ENCODE measurements at places on chromosomes 11 and 22. TPM values are rescaled to one million over a fixed set of nuclear protein-coding genes. Genes with fewer than 3 reads are reported as not detected.
A peak's percentile ranks its signal among the peaks of the same experiment; 100 is the strongest.

CD3G gene
- 1.4 TPM for total RNA-seq

THY1 gene
- 11.1 TPM for total RNA-seq

GVQW3 gene
- total RNA-seq = 2.4 TPM

LUZP2 gene
- total RNA-seq = not detected

POTEH gene
- not detected for total RNA-seq

HDAC10 gene
- 69.6 TPM for total RNA-seq

NAALAD2 gene
- 4.2 TPM for total RNA-seq

TMEM191B gene
- not detected for total RNA-seq

TMEM223 gene
- 40.4 TPM for total RNA-seq

MOV10L1 gene
- 3.7 TPM for total RNA-seq

HYOU1 gene
- total RNA-seq = 78.1 TPM

BTBD18 gene
- not detected for total RNA-seq

DNA sequence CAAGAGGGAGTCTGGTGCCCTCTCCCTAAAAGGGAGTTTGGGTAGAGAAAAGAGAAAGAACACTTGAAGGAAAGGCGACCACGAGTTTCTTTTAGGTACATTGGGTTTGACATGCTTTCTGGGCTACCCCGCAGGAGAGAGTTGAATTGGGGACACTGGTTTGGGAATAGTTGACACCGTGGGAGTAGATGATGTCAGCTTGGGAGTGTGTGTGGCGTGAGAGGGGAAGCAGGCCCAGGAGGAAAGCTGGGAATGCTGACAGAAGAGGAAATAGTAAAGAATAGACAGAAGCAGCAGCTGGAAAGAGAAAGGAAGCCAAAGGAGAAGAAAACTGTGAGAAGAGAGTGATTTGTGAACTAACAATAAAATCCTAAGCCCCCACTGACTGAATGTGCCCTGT is 442.9 kb downstream of the DYNC2H1 start:
- DNase-seq = no peak
- H3K4me1 ChIP-seq = no peaks in the 10 kb centered on the region
- H3K27ac ChIP-seq = no peak overlapping the region
- H3K36me3 ChIP-seq = no peaks in the 10 kb centered on the region
- no peaks in the 10 kb centered on the region for H3K27me3 ChIP-seq
- H3K4me3 ChIP-seq = no peak overlapping the region

- no peak overlapping the region for H3K27ac ChIP-seq
- H3K27me3 ChIP-seq = no peaks in the 10 kb centered on the region
- H3K4me3 ChIP-seq = no peak overlapping the region
- DNase-seq = no peak
Observed at GRCh38 chr22:27349456-27349855, 452.1 kb downstream of the MN1 start.

DNA sequence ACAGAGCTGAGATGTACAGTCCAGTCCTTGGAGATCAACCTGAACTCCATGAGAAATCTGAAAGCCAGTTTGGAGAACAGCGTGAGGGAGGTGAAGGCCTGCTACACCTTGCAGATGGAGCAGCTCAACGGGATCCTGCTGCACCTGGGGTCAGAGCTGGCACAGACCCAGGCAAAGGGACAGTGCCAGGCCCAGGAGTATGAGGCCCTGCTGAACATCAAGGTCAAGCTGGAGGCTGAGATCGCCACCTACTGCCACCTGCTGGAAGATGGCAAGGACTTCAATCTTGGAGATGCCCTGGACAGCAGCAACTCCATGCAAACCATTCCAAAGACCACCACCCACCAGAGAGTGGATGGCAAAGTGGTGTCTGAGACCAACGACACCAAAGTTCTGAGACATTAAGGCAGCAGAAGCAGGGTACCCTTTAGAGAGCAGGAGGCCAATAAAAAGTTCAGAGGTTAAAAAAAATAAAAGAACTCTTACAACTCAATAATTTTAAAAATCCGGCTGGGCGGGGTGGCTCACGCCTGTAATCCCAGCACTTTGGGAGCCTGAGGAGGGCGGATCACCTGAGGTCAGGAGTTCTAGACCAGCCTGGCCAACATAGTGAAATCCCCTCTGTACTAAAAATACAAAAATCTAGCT is 69.9 kb upstream of the RTL6 start:
- H3K4me3 ChIP-seq = no peak overlapping the region
- no peaks in the 10 kb centered on the region for H3K36me3 ChIP-seq
- DNase-seq = no peak
- no peaks in the 10 kb centered on the region for H3K27me3 ChIP-seq
- no peak overlapping the region for H3K27ac ChIP-seq

DNA sequence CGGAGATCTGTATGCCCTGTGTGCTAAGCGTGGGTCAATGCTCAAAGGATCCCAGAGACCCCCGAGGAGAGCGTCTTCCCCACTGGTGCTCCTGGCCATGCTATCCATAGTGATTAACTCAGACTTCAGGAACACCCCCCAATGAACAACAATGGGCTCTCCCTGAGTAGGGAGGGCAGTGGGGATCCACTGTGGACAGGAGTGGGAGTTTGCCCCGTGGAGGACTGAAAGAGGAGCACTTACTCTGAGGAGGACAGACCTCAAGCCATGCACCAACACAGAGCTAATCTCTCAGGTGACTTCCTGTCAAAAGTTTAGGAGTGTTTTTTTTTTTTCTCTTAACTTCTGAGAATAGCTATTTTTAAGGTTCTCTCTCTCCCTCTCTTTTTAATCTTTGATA is 24.4 kb downstream of the SLC1A2 start:
- H3K27me3 ChIP-seq = no peaks in the 10 kb centered on the region
- H3K36me3 ChIP-seq = no peaks in the 10 kb centered on the region
- no peak for DNase-seq
- no peaks in the 10 kb centered on the region for H3K4me1 ChIP-seq
- H3K4me3 ChIP-seq = no peak overlapping the region

GRCh38 chr11:117837791-117838190 is 13.2 kb upstream of the FXYD2 start:
- H3K4me1 ChIP-seq = peaks cover 5% of the 10 kb centered on the region
- DNase-seq = no peak
- H3K27me3 ChIP-seq = no peaks in the 10 kb centered on the region
- H3K4me3 ChIP-seq = no peak overlapping the region
- no peak overlapping the region for H3K27ac ChIP-seq
- no peaks in the 10 kb centered on the region for H3K36me3 ChIP-seq

GRCh38 chr11:84671325-84671999 is 955.7 kb downstream of the DLG2 start:
- no peaks in the 10 kb centered on the region for H3K36me3 ChIP-seq
- no peaks in the 10 kb centered on the region for H3K27me3 ChIP-seq
- H3K27ac ChIP-seq = no peak overlapping the region
- H3K4me1 ChIP-seq = no peaks in the 10 kb centered on the region
- no peak overlapping the region for H3K4me3 ChIP-seq

DNA sequence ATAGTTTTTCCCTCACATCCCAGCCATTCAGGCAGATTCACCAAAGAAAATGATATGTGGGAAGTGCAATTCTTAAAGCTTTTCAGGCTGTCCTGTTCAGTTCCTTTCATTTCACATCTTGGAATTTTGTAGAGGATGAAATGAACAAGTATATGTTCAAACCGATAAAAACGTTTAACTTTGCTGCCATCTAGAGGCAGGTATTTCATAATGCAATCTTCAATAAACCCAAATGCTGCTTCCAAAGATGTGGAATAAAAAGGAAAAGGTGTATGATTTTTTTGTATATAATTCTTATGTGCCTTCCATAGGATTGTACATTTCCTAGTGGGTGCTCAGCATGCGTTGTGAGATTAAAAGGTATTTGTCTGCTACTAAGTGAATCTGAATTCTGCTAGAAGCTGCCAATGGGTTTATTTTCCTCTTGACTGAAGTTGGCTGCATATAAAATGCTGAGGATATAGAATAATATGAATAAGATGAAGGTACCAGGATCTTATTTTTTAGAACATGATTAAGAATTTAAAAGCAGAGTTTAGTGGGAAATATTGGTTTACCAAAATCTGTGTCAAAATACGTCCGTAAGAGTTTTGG is 199.3 kb downstream of the PGR start:
- no peak for DNase-seq
- no peaks in the 10 kb centered on the region for H3K27me3 ChIP-seq
- H3K4me1 ChIP-seq = no peaks in the 10 kb centered on the region
- peak overlapping the region; percentile 16 for H3K4me3 ChIP-seq
- H3K27ac ChIP-seq = no peak overlapping the region

DNA sequence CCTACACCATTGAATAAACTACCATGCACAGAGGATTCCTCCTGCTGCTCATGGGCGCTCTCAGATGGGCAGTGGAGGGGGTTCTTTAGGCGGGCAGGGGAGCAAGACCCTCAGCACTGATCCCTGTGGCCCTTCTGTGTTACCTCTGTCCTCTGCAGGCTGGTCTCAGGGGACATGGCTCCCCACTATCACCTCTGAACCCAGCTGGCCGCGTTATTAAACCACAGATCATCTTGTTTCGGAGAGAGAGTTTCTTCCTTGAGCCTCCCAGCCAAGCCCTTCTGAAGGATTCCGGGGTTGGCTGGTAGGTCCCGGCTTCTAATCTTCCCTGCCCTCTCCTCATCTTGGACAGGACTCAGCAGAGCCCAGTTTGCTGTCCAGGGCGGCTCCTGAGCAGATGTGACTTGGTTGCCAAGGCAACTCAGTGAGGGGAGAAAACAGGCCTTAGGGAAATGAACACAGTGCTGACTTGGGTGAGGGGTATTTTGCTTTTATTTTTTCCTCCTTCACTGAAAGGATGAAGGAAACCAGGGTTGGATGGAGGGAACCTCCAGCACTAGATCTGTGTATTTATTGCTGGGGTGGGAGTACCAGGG is 13.3 kb downstream of the APOL3 start:
- H3K36me3 ChIP-seq = peaks cover 37% of the 10 kb centered on the region
- peak overlapping the region; percentile 4 for H3K27ac ChIP-seq
- no peaks in the 10 kb centered on the region for H3K4me1 ChIP-seq
- no peaks in the 10 kb centered on the region for H3K27me3 ChIP-seq

GRCh38 chr22:41582694-41583093 is 6.9 kb downstream of the PMM1 start:
- peaks cover 13% of the 10 kb centered on the region for H3K36me3 ChIP-seq
- no peak for DNase-seq
- H3K27ac ChIP-seq = no peak overlapping the region
- H3K27me3 ChIP-seq = no peaks in the 10 kb centered on the region

- no peaks in the 10 kb centered on the region for H3K4me1 ChIP-seq
- H3K27me3 ChIP-seq = no peaks in the 10 kb centered on the region
- no peak overlapping the region for H3K27ac ChIP-seq
- no peaks in the 10 kb centered on the region for H3K36me3 ChIP-seq
- H3K4me3 ChIP-seq = no peak overlapping the region
Observed at GRCh38 chr11:79668575-79668974, 227.7 kb upstream of the TENM4 start.

GRCh38 chr11:74936976-74937375 is 11.9 kb downstream of the XRRA1 start:
- H3K4me3 ChIP-seq = no peak overlapping the region
- DNase-seq = no peak
- H3K27me3 ChIP-seq = no peaks in the 10 kb centered on the region
- no peaks in the 10 kb centered on the region for H3K4me1 ChIP-seq

- no peak for DNase-seq
- H3K4me3 ChIP-seq = no peak overlapping the region
- peaks cover 11% of the 10 kb centered on the region for H3K4me1 ChIP-seq
- no peaks in the 10 kb centered on the region for H3K36me3 ChIP-seq
Observed at GRCh38 chr11:75763846-75764245, 4.7 kb upstream of the DGAT2 start.

DNA sequence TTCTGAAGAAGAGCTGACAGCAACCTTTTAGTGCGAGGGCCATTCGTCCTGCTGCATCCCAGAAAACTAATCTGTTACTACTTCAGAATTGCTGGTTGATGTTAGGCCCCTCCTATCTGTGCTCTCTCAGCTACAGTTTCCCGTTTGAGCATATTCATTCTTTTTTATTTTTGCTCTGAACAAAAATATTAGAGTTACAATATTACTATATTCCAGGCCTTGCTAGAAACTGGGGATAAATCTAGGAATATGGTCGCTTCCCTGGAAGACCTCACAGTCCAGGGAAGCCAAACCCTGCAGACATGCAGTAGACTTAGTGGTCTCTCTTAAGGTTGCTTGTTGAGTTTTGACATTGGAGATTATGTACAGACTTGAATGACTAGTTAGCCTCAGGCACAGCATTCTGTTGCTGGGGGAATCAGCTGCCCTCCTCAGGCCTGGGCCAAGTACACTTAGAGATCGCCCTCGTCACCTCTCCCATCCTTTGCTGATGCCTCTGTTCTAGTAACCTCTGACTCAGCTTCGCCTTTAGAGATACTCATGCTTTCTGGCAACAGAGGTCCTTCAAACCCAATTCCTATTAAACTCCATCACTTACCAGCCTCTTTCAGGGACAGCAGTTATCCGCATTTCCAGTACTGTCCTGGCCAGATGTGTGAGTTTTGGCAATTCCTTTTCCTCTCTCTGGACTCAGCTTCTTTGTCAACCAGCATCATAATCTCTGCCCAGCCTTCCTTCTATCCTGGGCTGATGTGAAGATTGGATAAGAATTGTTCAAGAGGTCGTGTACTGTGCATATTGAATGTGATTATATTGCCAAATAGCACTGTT is 698 bp upstream of the ANAPC15 start:
- peaks cover 6% of the 10 kb centered on the region for H3K27me3 ChIP-seq
- peak overlapping the region; percentile 70 for H3K4me3 ChIP-seq
- H3K4me1 ChIP-seq = peaks cover 9% of the 10 kb centered on the region
- H3K27ac ChIP-seq = peak overlapping the region; percentile 98
- DNase-seq = no peak
- H3K36me3 ChIP-seq = no peaks in the 10 kb centered on the region

- no peaks in the 10 kb centered on the region for H3K4me1 ChIP-seq
- H3K4me3 ChIP-seq = no peak overlapping the region
- no peak overlapping the region for H3K27ac ChIP-seq
- no peaks in the 10 kb centered on the region for H3K36me3 ChIP-seq
- H3K27me3 ChIP-seq = no peaks in the 10 kb centered on the region
Observed at GRCh38 chr11:27640954-27641353, 59.3 kb downstream of the BDNF start.

- no peaks in the 10 kb centered on the region for H3K27me3 ChIP-seq
- H3K27ac ChIP-seq = no peak overlapping the region
- H3K4me3 ChIP-seq = no peak overlapping the region
- no peaks in the 10 kb centered on the region for H3K36me3 ChIP-seq
- no peak for DNase-seq
- H3K4me1 ChIP-seq = peaks cover 39% of the 10 kb centered on the region
Observed at GRCh38 chr11:12785901-12786300, 111.7 kb downstream of the TEAD1 start.

DNA sequence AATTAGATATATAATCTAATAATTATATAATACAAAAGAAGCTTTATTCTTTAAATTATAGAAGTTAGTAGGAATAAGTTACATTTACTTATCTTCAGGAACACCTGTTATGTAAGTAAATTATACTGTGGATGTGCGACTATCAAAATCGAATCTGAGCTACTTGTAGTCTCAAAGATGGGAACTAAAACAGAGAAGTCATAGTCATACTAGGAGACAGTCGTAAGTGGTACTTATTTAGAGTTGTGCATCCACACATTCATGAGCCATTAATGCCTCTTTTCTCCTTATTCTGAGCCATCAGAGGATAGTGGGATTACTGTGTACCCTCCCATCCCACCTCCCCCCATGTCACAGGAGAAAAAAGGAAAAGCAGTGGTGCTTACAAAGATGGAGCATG is 114.4 kb downstream of the CADM1 start:
- no peak for DNase-seq
- H3K27ac ChIP-seq = no peak overlapping the region
- H3K36me3 ChIP-seq = no peaks in the 10 kb centered on the region
- H3K4me1 ChIP-seq = no peaks in the 10 kb centered on the region
- H3K4me3 ChIP-seq = no peak overlapping the region

GRCh38 chr11:124307093-124307492 is 6.7 kb downstream of the OR8D1 start:
- no peaks in the 10 kb centered on the region for H3K36me3 ChIP-seq
- H3K27me3 ChIP-seq = no peaks in the 10 kb centered on the region
- no peak overlapping the region for H3K27ac ChIP-seq
- DNase-seq = no peak
- no peak overlapping the region for H3K4me3 ChIP-seq
- H3K4me1 ChIP-seq = no peaks in the 10 kb centered on the region

All from tibial nerve (tissue), 4 donors.